Activated CD4-positive, alpha-beta memory T cell treated with anti-CD3 and anti-CD28 coated beads, Interleukin-2, amount 10 ng/mL, durations not matched to agents 7 days and 5 days (primary cell): ENCODE measurements at places on chromosomes 7 and 10. TPM values are rescaled to one million over a fixed set of nuclear protein-coding genes. Genes with fewer than 3 reads are reported as not detected.

DNA sequence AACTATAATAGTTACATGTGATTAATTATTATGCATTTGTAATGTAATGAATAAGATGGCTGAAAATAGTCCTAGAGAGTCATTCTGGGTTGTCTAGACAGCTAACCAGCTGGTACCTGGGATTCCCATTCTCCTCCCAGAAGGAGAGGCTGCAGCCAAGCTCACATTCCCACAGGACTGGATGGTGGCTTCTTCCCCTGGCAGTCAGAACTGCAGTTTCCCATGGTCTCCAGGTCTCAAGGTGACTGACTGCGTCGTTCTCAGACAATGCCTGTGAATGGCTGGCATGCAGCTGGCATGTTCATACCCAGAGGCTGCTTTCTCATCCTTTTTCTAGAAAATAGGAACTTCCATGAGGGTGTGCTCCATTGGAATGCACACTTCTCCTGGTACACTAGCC is 21.3 kb downstream of the TAS2R16 start:
- H3K27ac ChIP-seq: no peak overlapping the region
- H3K4me3 ChIP-seq: no peak overlapping the region
- no peaks in the 10 kb centered on the region for H3K27me3 ChIP-seq
- no peaks in the 10 kb centered on the region for H3K4me1 ChIP-seq
- no peaks in the 10 kb centered on the region for H3K36me3 ChIP-seq

The PIK3CG gene
- 47.3 TPM for total RNA-seq

DNA sequence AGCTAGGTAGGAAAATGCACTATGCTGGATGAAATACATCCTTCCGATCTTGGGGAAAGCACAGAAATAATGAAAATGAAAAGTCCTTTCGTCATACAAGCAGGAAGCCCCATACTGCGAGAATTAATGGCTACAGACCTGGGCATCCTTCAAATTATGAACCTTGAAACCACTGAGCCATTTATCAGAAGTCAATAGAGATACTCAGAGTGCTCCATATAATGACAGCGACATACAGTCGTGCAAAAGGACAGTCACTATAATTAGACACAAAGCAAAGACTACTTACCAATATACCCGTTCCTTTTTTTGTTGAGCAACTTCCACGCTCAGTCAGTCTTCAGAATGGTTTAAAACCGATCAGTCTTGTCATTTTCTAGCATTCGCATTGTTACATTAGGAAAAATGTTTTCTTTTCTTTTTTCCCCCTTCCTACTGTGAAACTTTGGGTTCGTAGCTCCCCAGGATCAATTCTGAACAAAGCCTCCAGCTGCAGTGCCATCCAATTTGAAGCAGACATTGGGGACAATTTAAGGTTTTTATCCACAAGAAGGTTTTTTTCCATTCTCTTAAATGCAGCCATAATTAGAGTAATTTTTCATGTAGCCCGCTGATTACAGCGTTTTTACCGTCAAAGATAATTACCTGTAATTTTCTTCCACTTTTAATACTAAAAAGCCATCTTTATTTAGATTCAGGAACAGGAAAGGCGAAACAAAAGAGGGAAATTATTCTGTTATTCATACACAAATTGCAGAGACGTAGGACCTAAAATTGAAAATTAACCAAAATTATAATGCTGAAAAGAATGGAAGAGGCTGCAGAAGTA is 6.4 kb downstream of the DLX6 start:
- DNase-seq: no peak
- H3K27me3 ChIP-seq: peaks cover 92% of the 10 kb centered on the region
- H3K27ac ChIP-seq: no peak overlapping the region
- peaks cover under 1% of the 10 kb centered on the region for H3K36me3 ChIP-seq
- H3K4me3 ChIP-seq: no peak overlapping the region

DNA sequence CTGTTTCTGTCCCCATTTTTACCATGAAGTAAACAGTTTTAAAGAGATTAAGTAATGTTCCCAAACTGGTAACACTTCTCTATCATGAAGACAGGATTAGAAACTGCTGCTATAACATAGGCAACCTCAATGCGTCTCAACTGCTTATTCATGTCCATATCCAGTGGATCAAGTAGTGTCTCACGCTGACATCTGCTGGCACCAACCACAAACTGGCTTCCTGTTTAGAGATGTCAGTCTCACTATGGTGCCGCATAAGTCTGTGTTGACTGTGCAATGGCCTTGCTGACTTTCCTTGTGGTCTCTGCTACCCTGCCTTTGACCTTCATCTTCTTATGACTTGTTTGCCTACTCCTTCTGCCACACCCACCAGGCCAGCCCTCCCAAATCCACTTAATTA is 369.6 kb upstream of the DPP6 start:
- no peaks in the 10 kb centered on the region for H3K4me1 ChIP-seq
- H3K27ac ChIP-seq: no peak overlapping the region
- no peaks in the 10 kb centered on the region for H3K36me3 ChIP-seq
- H3K4me3 ChIP-seq: no peak overlapping the region
- no peak for DNase-seq

- no peak overlapping the region for H3K4me3 ChIP-seq
- no peaks in the 10 kb centered on the region for H3K36me3 ChIP-seq
- no peak for DNase-seq
- no peaks in the 10 kb centered on the region for H3K4me1 ChIP-seq
Observed at GRCh38 chr7:561631-562373, 42.2 kb upstream of the PDGFA start.

- peaks cover 3% of the 10 kb centered on the region for H3K4me1 ChIP-seq
- DNase-seq: no peak
- no peak overlapping the region for H3K4me3 ChIP-seq
Observed at GRCh38 chr10:127148933-127149220, 47.5 kb downstream of the INSYN2A start.

The IFIT1 gene
- 69.8 TPM for total RNA-seq

- no peak overlapping the region for H3K27ac ChIP-seq
- H3K36me3 ChIP-seq: no peaks in the 10 kb centered on the region
- H3K4me3 ChIP-seq: no peak overlapping the region
Observed at GRCh38 chr7:135333200-135333599, 99.6 kb downstream of the STRA8 start.
